Posterior cingulate gyrus (tissue), 11 donors: ENCODE measurements at places on chromosomes 2 and 18.

GRCh38 chr2:24923106-24923505 is 3.1 kb upstream of the ADCY3 start:
- DNase-seq: no peak

GRCh38 chr2:221312634-221313033 is 259.5 kb downstream of the EPHA4 start:
- no peak for DNase-seq

GRCh38 chr2:15808944-15809343 is 131.4 kb upstream of the MYCN start:
- DNase-seq: peak; percentile 57

- DNase-seq: no peak
These were observed 288.5 kb upstream of the SLC8A1 start for GRCh38 chr2:40740419-40740818.

DNA sequence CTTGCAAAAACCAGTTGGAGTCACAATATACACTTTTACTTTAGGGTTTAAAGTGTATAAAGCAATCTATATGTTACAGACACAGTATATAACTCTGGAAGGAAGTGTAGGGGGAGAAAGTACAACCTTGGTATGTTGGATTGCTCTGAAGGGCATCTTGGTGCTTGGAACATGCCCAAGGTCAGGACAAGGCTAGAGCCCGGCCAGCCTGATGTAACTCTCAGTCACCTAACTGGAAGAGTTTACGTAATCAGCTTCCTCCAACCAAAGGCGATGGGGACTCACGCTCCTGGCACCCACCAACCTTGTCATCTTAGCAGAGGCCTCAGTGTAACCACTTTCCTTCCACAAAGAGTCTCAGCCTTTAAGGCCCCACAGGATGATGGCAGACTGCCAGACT is 181.1 kb upstream of the ACAA2 start:
- DNase-seq: no peak

GRCh38 chr2:101354420-101355311 is 32.6 kb downstream of the CREG2 start:
- DNase-seq: no peak

DNA sequence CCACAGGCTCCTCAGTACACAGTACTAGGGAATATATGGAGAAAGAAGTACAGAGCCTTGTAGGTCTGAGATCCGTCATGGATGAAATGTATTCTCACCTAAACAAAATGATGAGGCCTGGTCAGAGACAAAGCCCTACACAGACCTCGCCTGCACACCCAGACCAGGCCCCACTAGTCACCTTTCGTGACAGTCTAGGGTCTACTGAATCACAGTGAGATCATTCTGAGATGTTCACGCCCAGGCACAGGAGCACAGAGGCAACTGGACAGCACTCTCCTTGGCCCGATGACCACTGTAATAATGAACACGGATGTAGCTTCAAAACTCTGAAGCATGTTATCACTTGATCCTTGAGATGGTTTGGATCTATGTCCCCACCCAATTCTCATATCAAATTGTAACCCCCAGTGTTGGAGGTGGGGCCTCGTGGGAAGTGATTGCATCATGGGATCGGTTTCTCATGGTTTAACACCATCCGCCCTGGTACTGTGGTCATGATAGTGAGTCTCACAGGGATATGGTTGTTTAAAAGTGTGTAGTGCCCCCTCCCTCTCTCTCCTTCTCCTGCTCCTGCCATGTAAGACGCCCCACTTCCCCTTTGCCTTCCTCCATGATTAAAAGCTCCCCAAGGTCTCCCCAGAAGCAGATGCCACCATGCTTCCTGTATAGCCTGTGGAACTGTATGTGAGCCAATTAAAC is 15.1 kb downstream of the DOCK10 start:
- DNase-seq: no peak

- no peak for DNase-seq
These were observed 76.3 kb downstream of the R3HDM1 start for GRCh38 chr2:135607561-135607960.
